ENCODE measurements at places on chromosomes 6 and 20. TPM values are rescaled to one million over a fixed set of nuclear protein-coding genes. Genes with fewer than 3 reads are reported as not detected.

DNA sequence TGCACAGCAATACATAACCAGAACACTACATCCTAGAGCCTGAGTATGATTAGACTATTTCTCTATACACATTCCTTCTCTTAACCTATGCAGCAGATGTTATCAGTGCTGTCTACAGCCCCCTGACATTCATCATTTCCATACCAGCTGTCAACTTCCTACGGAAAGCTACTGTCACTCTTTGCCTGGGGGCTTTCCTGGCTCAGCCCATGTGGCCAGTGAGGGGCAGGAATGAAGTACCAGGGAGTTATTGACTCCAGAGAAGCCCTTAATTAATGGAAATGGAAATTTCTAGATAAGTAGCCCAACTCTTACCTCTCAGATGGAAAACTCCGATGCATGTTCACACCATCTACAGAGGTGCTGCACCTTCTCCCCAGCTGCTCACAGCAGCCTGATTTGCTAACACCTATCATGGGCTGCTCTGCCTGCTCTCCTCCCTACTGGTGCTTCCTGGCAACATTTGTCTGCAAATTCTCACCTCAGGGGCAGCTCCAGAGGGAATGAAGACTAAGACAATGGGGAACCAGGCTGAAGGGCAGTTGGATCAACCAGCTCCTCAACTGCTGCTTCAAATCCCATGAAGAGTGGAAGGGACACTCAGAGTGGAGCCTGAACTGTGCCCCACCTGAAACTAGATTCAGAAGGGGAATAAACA is 59.6 kb downstream of the LINC00237 start:
- H3K4me3 ChIP-seq, result no peak overlapping the region
- no peak for DNase-seq
- no peak overlapping the region for H3K27ac ChIP-seq
- H3K27me3 ChIP-seq, result no peaks in the 10 kb centered on the region
- H3K36me3 ChIP-seq, result no peaks in the 10 kb centered on the region

TFAP2C gene
- 2.2 TPM for total RNA-seq

SRSF12 gene
- total RNA-seq, result 7.0 TPM

RAD21L1 gene
- 0.34 TPM for total RNA-seq

DNA sequence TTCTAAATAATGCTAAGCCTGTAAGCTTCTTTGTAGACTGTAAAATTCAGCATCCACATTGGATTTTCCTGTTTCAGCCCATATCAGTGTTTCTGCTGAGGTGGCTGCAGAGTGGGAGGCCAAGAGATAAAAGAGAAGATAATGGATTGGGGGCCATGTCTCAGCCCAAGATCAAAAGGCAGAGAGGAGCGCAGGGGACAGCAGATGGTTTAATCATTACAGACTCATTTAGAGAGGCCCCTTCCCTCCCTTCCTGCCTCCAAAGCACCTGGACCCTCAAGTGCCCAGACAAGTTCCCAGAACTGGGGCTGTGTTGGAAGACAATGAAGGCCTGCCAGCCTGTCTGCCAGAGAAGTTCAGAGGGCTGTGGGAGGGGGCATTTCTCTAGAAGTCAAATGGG is 20.4 kb upstream of the CTNNBL1 start:
- peaks cover 61% of the 10 kb centered on the region for H3K27me3 ChIP-seq
- no peak overlapping the region for H3K27ac ChIP-seq
- H3K4me3 ChIP-seq, result no peak overlapping the region
- peaks cover 9% of the 10 kb centered on the region for H3K4me1 ChIP-seq

SLC35D3 gene
- total RNA-seq, result not detected

GRCh38 chr20:10137533-10137932 is 81.1 kb upstream of the SNAP25 start:
- no peak overlapping the region for H3K4me3 ChIP-seq
- H3K4me1 ChIP-seq, result no peaks in the 10 kb centered on the region
- H3K36me3 ChIP-seq, result no peaks in the 10 kb centered on the region
- no peak overlapping the region for H3K27ac ChIP-seq
- H3K27me3 ChIP-seq, result no peaks in the 10 kb centered on the region

- no peak overlapping the region for H3K4me3 ChIP-seq
- H3K4me1 ChIP-seq, result peaks cover 4% of the 10 kb centered on the region
- DNase-seq, result peak; percentile 92
- H3K27ac ChIP-seq, result no peak overlapping the region
- no peaks in the 10 kb centered on the region for H3K27me3 ChIP-seq
Measured at GRCh38 chr6:13336553-13336952, 8.2 kb upstream of the TBC1D7 start.

SERINC1 gene
- 203 TPM for total RNA-seq

CLPSL1 gene
- not detected for total RNA-seq

DNA sequence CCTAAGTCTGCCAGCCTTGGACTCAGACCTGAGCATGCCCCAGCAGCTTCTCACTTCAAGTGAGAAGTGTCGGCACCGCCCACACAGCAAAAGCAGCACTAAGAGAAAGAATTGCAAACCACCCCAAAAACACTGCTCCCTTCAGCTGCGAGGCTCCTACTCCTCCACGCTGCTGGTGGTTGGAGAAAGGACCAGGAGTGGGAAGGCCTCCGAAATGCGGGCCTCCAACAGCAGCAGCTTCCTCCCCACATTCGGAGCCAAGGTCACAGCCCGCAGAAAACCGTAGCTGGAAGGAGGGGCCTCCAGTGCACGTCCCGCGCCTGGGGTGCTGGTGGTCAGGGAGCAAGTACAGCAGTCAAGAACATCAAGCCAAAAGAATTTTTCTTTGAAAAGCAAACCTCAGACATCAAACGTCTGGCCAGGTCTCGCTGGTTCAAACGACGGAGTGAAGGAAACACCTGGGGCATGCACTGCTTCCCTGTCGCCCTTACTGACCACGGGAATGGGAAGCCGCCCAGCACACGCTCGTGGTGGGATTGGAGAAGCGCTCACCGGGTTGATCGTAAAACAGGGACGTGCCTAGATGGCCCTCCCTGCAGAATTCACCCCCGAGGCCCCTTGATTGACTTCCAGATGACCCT is 185.6 kb upstream of the CST7 start:
- no peak overlapping the region for H3K27ac ChIP-seq
- H3K36me3 ChIP-seq, result no peaks in the 10 kb centered on the region
- H3K27me3 ChIP-seq, result no peaks in the 10 kb centered on the region

DNA sequence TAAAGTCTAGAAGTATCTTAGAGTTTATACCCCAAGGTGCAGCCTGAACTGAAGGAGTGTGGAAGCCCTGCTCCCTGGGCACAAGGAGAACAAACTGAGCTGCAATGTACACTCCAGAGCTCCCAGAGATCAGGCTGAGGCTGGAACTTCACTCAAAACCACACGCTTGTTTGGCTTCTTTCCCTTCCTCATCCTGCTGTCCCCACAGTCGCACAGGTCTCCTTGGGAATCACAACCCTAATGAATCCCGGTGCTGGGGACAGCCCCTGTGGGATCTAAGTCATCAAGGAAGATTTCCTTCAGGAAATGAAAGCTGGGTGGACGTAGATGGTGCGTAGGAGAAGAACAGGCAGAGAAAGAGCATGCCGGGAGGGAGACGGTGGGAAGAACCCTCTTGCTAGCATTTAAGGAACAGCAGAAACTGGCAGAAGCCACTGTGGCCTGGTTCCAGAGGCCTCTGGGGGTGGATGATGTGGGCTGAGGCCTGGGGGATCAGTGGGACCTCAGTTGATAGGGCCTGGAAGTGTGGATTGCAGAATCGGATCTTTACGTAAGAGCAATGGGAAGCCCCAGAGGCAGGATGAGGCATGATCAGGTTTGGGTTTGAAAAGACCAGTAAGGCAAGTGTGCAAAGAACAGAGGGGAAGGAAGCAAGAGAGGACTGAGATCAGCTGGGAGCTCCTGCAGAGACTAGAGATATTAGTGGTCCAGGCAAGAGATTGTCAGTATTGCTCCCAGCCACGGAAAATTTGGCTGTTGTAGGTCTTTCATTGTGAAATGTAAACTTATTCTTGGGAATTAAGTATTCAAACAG is 21.4 kb downstream of the CYP24A1 start:
- H3K27me3 ChIP-seq, result no peaks in the 10 kb centered on the region
- no peak overlapping the region for H3K27ac ChIP-seq
- no peak for DNase-seq
- H3K4me1 ChIP-seq, result no peaks in the 10 kb centered on the region
- H3K4me3 ChIP-seq, result no peak overlapping the region

DNA sequence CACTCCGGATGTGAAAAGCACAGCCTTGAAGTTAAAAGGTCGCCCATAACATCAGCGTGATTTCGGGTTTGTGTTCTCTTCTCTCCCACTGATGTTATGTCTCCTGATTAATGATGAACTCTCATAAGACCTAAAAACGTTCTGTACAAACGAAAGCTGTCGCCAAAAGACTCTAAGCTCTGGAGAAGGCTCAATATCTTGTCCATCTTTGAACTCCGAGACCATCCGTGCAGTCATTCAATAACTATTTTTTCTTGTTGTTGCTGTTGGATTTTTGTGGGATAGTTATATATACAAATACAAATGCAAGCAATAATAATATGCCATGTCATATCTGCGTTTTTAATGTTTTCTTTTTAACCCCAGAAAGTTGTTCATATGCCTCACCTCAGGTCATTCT is 291.8 kb upstream of the MARCKS start:
- no peaks in the 10 kb centered on the region for H3K36me3 ChIP-seq
- H3K4me1 ChIP-seq, result peaks cover 25% of the 10 kb centered on the region
- H3K27me3 ChIP-seq, result no peaks in the 10 kb centered on the region
- peak overlapping the region; percentile 96 for H3K27ac ChIP-seq
- DNase-seq, result no peak
- peak overlapping the region; percentile 16 for H3K4me3 ChIP-seq

GRCh38 chr6:73624896-73625295 is 28.9 kb downstream of the SLC17A5 start:
- H3K27me3 ChIP-seq, result no peaks in the 10 kb centered on the region
- H3K4me3 ChIP-seq, result no peak overlapping the region
- no peak for DNase-seq

GRCh38 chr20:44586289-44586911 is 4.0 kb downstream of the PKIG start:
- H3K36me3 ChIP-seq, result no peaks in the 10 kb centered on the region
- H3K27ac ChIP-seq, result no peak overlapping the region
- peaks cover 25% of the 10 kb centered on the region for H3K4me1 ChIP-seq
- DNase-seq, result peak; percentile 10
- H3K27me3 ChIP-seq, result no peaks in the 10 kb centered on the region

GRCh38 chr6:39114388-39114703 is 640 bp downstream of the SAYSD1 start:
- no peaks in the 10 kb centered on the region for H3K27me3 ChIP-seq
- H3K36me3 ChIP-seq, result peaks cover 3% of the 10 kb centered on the region
- H3K4me3 ChIP-seq, result peak overlapping the region; percentile 77

GRCh38 chr6:114389111-114389510 is 46.3 kb upstream of the HS3ST5 start:
- no peak for DNase-seq
- H3K27ac ChIP-seq, result no peak overlapping the region
- H3K4me3 ChIP-seq, result no peak overlapping the region
- H3K4me1 ChIP-seq, result no peaks in the 10 kb centered on the region
- H3K36me3 ChIP-seq, result no peaks in the 10 kb centered on the region

- H3K4me3 ChIP-seq, result no peak overlapping the region
- H3K27me3 ChIP-seq, result no peaks in the 10 kb centered on the region
- no peak for DNase-seq
- H3K36me3 ChIP-seq, result no peaks in the 10 kb centered on the region
- H3K27ac ChIP-seq, result no peak overlapping the region
Measured at GRCh38 chr6:22146931-22147701, 149.7 kb downstream of the PRL start.

DNA sequence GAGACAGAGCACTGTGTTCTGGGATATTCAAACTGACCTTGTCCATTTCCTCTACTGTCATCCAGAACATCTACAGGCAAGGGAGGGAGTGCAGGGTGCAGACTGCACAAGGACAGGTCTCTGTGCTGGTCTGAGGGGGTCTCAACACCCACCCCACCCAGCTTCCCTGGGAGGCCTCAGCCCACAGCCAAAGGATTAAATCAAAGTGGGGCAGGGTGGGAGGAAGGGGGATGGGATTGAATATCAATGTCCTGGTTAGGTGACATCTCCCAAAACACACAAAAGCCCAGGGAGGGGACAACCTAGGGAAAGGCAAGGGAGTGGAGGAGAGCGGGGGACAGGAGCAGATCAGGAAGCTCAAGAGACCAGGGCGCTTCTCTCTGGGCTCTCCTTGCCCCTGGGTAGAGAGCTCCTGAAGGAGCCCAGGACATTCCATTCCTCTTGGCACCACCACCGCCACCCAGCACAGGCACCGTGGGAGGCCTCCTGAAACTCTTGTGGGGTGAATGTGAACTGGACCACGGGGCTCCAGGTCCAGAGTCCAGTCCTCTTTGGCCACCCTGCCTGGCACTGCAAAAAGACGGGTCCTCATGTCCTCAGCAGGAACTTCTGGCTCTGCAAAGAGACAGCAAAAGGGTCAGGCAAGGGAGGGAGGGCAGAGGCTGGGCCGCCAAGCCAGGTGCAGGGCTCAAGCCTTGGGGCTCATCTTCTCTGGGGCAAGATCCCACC is 73.9 kb downstream of the JPH2 start:
- no peaks in the 10 kb centered on the region for H3K36me3 ChIP-seq
- no peak for DNase-seq
- no peak overlapping the region for H3K4me3 ChIP-seq
- H3K27ac ChIP-seq, result no peak overlapping the region

SCAF8 gene
- 36.2 TPM for total RNA-seq

DNA sequence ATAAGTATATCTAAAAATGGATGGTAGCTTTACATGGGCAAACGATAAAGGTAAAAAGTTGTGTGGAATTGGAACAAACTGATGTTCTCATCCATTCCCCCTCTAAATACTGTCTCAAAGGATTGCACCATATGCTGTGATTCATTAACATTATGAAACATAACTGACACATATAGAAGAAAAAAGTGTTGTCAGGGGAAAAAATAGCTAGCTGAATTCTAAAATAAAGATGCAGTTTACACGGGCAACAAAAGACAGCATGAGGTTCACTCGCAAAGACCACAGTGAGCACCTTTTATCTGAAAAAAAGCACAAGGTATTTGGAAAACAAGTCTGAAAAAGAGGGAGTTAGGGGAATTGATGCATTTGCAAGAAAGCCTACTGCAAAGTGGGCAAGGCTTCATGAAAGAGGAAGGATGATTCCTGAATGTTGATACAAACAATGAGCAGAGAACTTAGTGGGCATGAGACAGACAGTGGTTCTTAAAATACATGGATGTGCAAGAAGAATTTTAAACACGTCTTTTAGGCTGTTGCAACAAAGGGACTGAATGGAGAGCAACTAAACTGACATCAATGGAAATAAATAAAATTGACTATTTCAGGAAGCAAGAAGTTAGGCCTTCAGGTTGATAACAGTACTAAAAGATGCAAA is 280.9 kb downstream of the KIF16B start:
- no peaks in the 10 kb centered on the region for H3K36me3 ChIP-seq
- no peak for DNase-seq
- H3K27ac ChIP-seq, result no peak overlapping the region
- H3K4me3 ChIP-seq, result no peak overlapping the region
- no peaks in the 10 kb centered on the region for H3K27me3 ChIP-seq
- no peaks in the 10 kb centered on the region for H3K4me1 ChIP-seq

DNA sequence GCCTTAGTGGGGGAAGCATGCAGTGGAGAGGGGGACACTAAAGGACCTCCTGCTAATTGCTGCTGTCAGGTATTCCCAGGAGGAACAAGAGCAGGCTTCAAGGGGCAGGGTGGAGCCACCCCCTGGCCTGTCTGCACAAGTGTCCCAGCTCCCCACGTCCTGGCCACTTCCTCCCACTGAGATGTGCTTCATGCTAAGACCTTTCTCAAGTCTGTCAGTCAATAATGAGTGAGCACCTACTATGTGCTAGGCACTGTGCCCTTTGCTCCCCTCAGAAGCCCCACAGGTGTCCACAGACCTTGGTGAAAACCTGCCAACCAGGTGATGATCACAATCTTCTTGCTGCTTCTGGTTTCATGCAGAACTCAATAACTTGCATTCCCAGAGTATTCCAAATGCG is 147.9 kb downstream of the UNC5CL start:
- peaks cover 5% of the 10 kb centered on the region for H3K4me1 ChIP-seq
- no peak for DNase-seq
- H3K27ac ChIP-seq, result no peak overlapping the region
- no peaks in the 10 kb centered on the region for H3K36me3 ChIP-seq
